Stimulated activated CD4-positive, alpha-beta T cell treated with anti-CD3 and anti-CD28 coated beads, Interleukin-12 subunit alpha, Interleukin-12 subunit beta, amount 100 ng/mL, for 4 hours (primary cell): ENCODE measurements at places on chromosomes 3 and 15.

- DNase-seq, result no peak
These were observed 16.1 kb downstream of the LYSMD2 start for GRCh38 chr15:51721199-51721960.

GRCh38 chr15:62758126-62758951 is 284.2 kb upstream of the TPM1 start:
- DNase-seq, result no peak

DNA sequence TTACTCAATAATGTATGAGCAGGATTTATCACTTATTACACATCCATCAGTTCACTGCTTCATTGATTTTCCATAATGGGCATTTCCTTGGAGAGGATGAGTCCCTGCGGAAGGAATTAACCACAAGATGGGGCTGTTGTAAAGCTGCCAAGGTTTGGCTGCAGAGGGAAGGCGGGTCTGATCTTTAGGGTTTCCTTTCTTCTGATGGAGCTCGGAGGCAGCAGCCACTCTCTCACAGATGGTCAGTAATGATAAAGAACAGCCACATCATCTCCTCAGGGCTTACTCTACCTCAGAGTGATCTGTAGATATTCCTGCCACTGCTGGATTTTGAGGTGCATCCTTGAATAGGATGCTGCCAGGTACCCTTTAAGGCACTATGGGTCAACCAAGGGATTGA is 115.2 kb downstream of the USP13 start:
- DNase-seq, result no peak

DNA sequence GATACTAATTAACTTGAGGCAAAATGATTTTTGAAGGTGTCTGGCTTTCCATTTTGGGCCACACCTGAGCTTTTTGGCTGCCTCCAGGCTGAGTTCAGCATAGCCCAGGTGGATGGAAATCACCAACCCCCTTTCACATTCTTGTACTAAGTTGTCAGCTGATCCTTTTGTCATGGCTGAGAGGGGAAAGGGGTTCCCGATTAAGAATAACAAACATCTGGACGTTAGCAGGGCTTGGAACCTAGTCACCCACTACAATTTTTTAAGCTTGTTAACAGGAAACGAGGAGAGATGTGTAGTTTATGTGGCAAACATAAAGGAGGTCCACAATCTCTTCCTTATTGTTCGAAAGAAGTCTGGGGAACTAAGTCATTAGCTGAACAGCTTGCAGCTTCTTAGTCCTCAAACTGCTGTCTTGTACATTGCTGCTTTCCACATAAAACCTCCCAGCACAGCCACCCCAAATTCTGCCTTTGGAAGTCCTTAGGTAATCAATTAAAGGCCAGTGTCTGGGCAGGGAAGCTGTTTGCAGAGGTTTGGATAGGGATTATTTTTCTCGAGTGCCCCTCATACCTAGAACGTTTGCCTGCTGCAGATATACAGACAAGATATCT is 5.0 kb downstream of the NR2F2 start:
- no peak for DNase-seq

DNA sequence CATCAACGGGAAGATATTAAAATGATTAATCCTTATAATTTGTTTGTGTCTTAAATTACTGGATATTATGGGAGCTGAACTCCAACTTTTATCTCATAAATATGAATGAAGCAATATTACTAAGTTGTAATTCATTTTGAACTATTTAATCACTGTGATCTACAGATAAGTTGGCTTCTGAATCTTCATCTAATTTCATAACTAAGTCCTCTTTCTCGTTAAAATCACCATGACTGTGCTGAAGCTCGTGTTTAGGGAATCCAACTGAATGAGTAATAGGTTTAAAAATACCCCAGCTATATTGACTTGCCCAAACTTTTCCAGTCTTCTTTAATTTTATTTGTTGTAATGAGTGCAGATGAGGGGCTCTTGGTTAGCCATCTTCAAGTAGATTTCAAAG is 14.1 kb downstream of the MDFIC2 start:
- no peak for DNase-seq

DNA sequence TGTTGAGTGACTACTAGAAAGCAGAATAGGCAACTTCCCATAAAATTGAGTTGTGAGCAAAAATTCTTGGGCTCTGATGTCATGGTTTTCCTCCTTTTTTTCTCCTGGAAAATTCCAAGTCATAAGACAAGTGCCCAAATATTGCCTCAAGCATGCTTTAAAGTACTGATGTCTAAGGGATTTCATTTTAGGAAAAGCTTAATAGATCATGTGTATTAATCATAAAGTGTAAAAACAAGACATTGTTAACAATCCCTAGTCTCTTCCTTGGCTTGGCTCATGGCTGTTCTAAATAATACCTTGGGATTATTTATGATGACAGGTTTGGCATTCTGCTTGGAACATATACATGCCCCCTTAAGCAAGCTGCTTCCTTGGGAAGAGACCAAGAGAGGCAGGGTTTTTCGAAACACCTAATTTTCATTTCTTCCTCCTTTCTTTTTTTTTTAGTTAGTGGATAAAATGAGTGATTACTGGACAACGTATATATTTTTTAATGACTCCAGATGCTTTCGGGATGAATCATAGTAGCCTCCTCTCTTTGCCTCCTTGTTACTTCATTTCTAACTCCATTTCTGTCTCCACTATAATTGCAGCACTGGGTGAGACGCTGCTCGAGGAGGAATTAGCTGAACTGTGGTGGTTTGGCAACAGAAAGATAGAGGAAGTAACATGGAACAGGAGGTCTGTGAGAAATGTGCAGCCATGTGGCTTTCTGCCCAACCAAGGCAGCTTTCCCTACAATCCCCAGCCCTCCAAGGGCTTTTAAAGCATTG is 104.9 kb downstream of the TPRG1 start:
- DNase-seq, result no peak

DNA sequence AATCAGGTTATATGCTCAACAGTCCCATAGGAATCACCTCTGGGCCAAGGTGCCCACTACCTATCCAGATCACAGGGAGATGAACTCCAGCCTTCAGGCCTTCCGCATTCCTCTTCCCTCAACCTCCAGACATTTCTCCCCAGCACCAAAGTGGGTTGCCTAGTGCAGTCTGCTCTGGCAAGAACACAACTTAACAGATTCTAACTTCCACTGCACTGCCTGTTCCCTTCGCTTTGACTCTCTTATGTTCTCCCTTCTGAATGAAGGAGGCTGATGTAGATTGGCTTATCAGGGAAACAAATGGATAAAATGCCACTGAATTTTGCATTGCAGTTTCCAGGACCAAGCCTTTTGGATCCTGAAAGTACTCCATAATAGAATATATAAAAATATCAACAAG is 106.3 kb downstream of the SRGAP3 start:
- DNase-seq, result no peak

GRCh38 chr15:64634027-64634426 is 141.4 kb downstream of the RBPMS2 start:
- no peak for DNase-seq

- no peak for DNase-seq
These were observed 27.6 kb upstream of the P2RY13 start for GRCh38 chr3:151356794-151357462.

- DNase-seq, result no peak
These were observed 3.3 kb upstream of the SLC22A14 start for GRCh38 chr3:38278841-38279240.

- no peak for DNase-seq
These were observed 280.7 kb downstream of the NFKBIZ start for GRCh38 chr3:102129760-102130608.

GRCh38 chr3:19342389-19342788 is 194.1 kb downstream of the KCNH8 start:
- DNase-seq, result no peak
